ENCODE measurements at places on chromosomes 1 and 21.

DNA sequence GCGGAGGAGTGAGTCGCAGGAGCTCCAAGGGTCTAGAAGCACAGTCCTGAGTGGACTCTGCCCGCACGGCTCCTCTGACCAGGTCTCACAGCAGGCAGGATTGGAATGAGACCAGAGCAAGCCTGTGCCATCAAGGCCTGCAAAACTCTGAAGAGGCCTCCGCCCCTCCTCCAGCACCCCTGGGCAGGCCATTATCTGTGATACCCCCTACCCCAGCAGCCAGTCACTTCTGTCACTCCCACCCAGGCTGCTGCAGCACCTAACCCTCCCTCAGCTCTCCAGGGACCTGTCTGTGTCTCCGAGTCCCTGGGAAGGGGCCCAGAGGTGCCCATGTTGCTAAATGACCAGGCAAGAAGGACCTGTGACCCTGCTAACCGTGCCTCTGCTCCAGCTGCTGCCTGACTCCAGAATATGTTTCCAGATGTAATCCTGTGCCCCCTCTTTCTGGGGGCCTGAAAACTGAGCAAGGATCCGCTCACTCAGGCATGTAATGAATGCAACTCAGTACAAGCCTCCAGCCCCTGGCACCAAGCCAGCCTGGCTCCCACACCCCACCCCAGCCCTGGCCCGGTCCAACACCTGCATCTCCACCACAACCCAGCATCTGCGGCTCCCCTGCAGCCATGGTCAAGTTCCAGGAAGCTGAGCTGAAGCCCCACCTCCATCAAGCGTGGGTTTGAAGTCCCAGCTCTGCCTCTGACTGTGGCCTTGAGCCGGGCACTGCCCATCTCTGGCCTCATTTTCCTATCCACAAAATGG lies 22.1 kb upstream of the COL16A1 start:
- H3K4me1 ChIP-seq = peaks cover 2% of the 10 kb centered on the region
- no peak for DNase-seq
- H3K27me3 ChIP-seq = peaks cover 35% of the 10 kb centered on the region
- H3K4me3 ChIP-seq = no peak overlapping the region
- peak overlapping the region; percentile 30 for H3K27ac ChIP-seq

DNA sequence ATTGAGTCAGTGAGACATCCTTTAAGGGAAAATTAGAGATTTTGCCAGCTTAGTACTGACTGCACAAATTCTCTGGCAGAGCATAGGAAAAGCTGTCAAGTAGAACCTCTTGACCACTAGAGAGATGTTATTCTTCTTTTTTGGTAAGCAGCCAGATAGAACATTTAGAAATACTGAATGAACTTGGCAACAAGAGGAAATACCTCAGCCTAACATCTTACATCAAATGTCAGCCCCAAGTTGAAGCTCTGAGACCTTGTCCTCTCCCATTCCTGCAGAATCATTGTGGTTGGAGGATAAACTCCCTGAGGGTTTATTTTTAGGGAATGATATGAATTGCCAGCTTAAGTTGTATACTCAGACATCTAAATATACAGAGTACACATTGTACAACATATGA lies 53.5 kb downstream of the MIGA1 start:
- H3K36me3 ChIP-seq = peaks cover 26% of the 10 kb centered on the region
- DNase-seq = no peak
- no peaks in the 10 kb centered on the region for H3K4me1 ChIP-seq
- H3K4me3 ChIP-seq = no peak overlapping the region
- H3K27me3 ChIP-seq = no peaks in the 10 kb centered on the region
- H3K27ac ChIP-seq = peak overlapping the region; percentile 46

- no peak for DNase-seq
- peaks cover 36% of the 10 kb centered on the region for H3K27me3 ChIP-seq
- H3K36me3 ChIP-seq = no peaks in the 10 kb centered on the region
- H3K27ac ChIP-seq = no peak overlapping the region
- no peaks in the 10 kb centered on the region for H3K4me1 ChIP-seq
Measured at GRCh38 chr1:7043719-7044535, 258.7 kb downstream of the CAMTA1 start.

DNA sequence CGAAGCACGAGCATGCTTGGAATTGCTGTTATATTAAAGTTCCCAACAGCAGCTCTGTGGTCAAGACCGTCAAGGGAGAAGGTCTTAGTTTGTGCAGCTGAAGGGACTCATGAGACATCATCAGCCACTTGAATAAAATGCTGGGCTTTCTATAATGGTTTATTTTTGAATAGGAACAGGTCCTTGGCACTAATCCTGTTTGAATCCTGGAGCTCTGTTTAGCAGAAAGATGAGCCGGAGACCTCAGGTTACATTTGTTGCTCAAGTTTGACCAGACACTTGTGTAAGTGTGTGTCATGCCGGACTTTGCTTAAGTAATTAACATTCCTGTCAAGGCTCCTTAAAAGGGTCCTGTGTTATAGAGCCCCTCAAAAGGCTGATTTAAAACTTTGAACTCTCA lies 186.5 kb downstream of the ROR1 start:
- DNase-seq = no peak
- H3K27ac ChIP-seq = no peak overlapping the region
- no peaks in the 10 kb centered on the region for H3K4me1 ChIP-seq
- no peak overlapping the region for H3K4me3 ChIP-seq

- no peaks in the 10 kb centered on the region for H3K27me3 ChIP-seq
- H3K27ac ChIP-seq = no peak overlapping the region
Measured at GRCh38 chr1:245797592-245798348, 643.0 kb downstream of the KIF26B start.

- H3K4me3 ChIP-seq = no peak overlapping the region
- no peaks in the 10 kb centered on the region for H3K4me1 ChIP-seq
- H3K27me3 ChIP-seq = no peaks in the 10 kb centered on the region
- H3K27ac ChIP-seq = no peak overlapping the region
- H3K36me3 ChIP-seq = no peaks in the 10 kb centered on the region
Measured at GRCh38 chr1:220950576-220950975, 71.3 kb downstream of the HLX start.

DNA sequence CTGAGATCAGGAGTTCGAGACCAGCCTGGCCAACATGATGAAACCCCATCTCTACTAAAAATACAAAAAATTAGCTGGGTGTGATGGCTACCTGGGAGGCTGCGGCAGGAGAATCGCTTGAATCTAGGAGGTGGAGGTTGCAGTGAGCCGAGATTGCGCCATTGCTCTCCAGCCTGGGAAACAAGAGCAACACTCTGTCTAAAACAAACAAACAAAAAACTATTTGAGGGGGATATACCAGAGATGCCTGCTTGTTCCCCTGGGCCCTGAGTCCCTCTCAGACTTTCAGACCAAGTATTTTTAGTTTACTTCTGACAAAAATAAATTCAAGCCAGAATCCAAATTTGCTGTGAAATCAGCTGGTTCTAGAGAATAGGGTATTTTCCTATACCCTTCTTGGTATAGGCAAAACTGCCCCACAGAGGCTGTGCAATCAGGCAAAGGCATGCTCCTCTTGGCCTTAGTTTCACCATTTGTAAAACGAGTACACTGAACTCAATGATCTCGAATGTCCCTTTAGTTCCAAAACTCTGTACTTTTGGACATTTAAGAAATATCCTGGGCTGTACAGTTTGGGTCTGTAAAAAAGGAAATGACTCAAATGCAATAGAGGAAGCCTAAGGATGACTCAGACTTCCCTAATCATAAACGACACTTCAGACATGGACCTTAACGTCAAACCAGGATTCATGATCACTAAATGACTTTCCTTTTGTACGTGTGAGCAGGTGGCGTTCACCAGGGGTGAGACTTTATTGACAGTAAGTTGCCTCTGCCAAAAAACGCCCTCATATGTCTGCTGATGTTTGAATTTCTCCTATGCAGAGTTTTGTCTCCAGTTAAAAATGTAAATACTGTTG lies 16.1 kb downstream of the ENSA start:
- H3K4me1 ChIP-seq = peaks cover 45% of the 10 kb centered on the region
- H3K27me3 ChIP-seq = no peaks in the 10 kb centered on the region
- peak overlapping the region; percentile 69 for H3K4me3 ChIP-seq
- peak overlapping the region; percentile 99 for H3K27ac ChIP-seq

GRCh38 chr1:116521186-116521585 lies 49.6 kb downstream of the CD58 start:
- H3K27me3 ChIP-seq = no peaks in the 10 kb centered on the region
- H3K36me3 ChIP-seq = peaks cover 10% of the 10 kb centered on the region
- no peak for DNase-seq
- peaks cover 27% of the 10 kb centered on the region for H3K4me1 ChIP-seq

GRCh38 chr21:41429925-41430491 lies 4.0 kb downstream of the MX1 start:
- DNase-seq = no peak
- H3K27ac ChIP-seq = no peak overlapping the region
- peaks cover 47% of the 10 kb centered on the region for H3K36me3 ChIP-seq
- H3K4me1 ChIP-seq = peaks cover 15% of the 10 kb centered on the region
- no peak overlapping the region for H3K4me3 ChIP-seq

GRCh38 chr1:22077728-22078127 lies 25.2 kb downstream of the CDC42 start:
- peak overlapping the region; percentile 38 for H3K4me3 ChIP-seq
- H3K4me1 ChIP-seq = peaks cover 82% of the 10 kb centered on the region
- H3K36me3 ChIP-seq = peaks cover 95% of the 10 kb centered on the region

- peaks cover 29% of the 10 kb centered on the region for H3K4me1 ChIP-seq
- H3K27ac ChIP-seq = no peak overlapping the region
- no peaks in the 10 kb centered on the region for H3K36me3 ChIP-seq
- no peak for DNase-seq
- H3K4me3 ChIP-seq = no peak overlapping the region
Measured at GRCh38 chr1:92493139-92493538, 6.4 kb upstream of the GFI1 start.

- H3K36me3 ChIP-seq = no peaks in the 10 kb centered on the region
- H3K27me3 ChIP-seq = peaks cover 44% of the 10 kb centered on the region
- H3K4me1 ChIP-seq = no peaks in the 10 kb centered on the region
Measured at GRCh38 chr1:158191299-158191698, 10.6 kb downstream of the CD1D start.

DNA sequence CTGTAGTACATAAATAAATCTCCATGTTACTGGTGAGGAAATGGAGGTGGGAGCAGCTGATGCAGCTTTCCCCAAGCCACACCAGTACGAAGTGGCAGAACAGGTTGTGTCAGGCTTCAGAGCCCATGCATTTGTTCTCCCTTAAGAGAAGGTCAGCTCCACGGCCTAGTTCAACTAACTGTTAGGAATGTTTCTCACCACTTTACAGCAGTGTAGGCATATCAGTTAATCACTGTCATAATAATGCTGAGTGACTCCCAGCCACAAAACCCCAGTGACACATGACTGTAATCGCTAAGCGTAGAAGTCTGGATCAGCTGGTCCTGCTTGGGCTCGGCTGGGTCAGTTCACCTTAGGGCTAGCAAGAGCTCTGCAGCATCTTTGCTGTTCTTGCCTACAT lies 90.4 kb downstream of the VPS26C start:
- peaks cover 26% of the 10 kb centered on the region for H3K36me3 ChIP-seq
- no peaks in the 10 kb centered on the region for H3K4me1 ChIP-seq
- no peak overlapping the region for H3K4me3 ChIP-seq
- no peak for DNase-seq

GRCh38 chr1:24921938-24922662 lies 8.0 kb downstream of the RUNX3 start:
- peaks cover 75% of the 10 kb centered on the region for H3K4me1 ChIP-seq
- peak overlapping the region; percentile 100 for H3K27ac ChIP-seq
- no peak for DNase-seq

- no peaks in the 10 kb centered on the region for H3K4me1 ChIP-seq
- H3K4me3 ChIP-seq = no peak overlapping the region
- DNase-seq = no peak
- no peak overlapping the region for H3K27ac ChIP-seq
- H3K27me3 ChIP-seq = peaks cover 27% of the 10 kb centered on the region
Measured at GRCh38 chr1:67793562-67793961, 39.7 kb downstream of the GNG12 start.

- no peak for DNase-seq
- H3K4me1 ChIP-seq = no peaks in the 10 kb centered on the region
- H3K27me3 ChIP-seq = peaks cover 8% of the 10 kb centered on the region
- no peak overlapping the region for H3K4me3 ChIP-seq
Measured at GRCh38 chr1:233865902-233866301, 38.6 kb upstream of the SLC35F3 start.

DNA sequence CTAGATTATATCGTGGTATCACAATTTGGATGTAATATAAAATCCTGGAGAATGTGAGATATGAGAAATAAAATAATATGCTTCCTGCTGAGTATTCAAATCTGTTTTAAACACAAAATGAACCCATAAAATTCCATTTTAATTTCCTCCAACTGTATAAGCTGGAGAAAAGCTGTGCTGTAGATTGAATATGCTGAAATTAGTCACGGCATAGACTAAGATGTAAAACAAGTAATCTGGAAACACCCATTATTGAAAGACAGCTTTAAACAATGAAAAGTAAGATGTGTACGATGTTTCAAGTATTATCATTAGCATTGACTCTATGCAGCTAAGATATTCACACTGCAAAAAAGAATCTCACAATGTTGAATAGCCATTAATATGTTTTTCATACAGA lies 403.4 kb upstream of the BRINP3 start:
- H3K27ac ChIP-seq = no peak overlapping the region
- no peaks in the 10 kb centered on the region for H3K36me3 ChIP-seq
- no peak for DNase-seq
- H3K4me3 ChIP-seq = no peak overlapping the region

DNA sequence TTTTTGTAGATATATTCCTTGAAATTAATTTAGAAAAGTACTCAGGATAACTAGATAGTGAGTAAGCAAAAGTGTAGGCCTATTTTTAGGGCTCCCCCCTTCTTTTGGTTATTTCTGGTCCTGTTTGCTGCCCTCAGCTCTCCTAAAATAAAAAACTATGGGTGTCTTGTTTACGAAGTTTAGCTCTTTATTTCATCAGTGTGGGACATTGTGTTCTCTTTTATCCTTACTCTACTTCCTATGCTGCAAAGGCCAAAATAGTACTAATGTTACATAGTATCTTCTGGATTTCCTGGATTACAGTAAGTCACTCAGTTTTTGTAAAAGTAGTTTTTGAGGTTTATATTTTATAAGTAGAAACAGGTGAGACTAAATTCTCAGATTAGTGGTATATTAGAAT lies 15.4 kb downstream of the CEP350 start:
- peaks cover 55% of the 10 kb centered on the region for H3K4me1 ChIP-seq
- peaks cover 8% of the 10 kb centered on the region for H3K36me3 ChIP-seq
- DNase-seq = no peak
- peak overlapping the region; percentile 28 for H3K4me3 ChIP-seq

GRCh38 chr1:47759936-47760629 lies 237.1 kb downstream of the TRABD2B start:
- DNase-seq = no peak
- H3K27ac ChIP-seq = no peak overlapping the region
- H3K36me3 ChIP-seq = no peaks in the 10 kb centered on the region

- DNase-seq = no peak
- H3K27me3 ChIP-seq = no peaks in the 10 kb centered on the region
- no peak overlapping the region for H3K27ac ChIP-seq
- H3K4me3 ChIP-seq = no peak overlapping the region
- H3K36me3 ChIP-seq = peaks cover 12% of the 10 kb centered on the region
Measured at GRCh38 chr1:202333861-202334260, 7.9 kb downstream of the UBE2T start.

Measured in effector memory CD8-positive, alpha-beta T cell (primary cell).